Heart right ventricle (tissue), 16 donors: ENCODE measurements at places on chromosomes 11 and 22. TPM values are rescaled to one million over a fixed set of nuclear protein-coding genes. Genes with fewer than 3 reads are reported as not detected.

DDI1 gene
- polyA plus RNA-seq = not detected

GGT1 gene
- 0.94 TPM for polyA plus RNA-seq

RBMXL2 gene
- polyA plus RNA-seq = not detected

- DNase-seq = no peak
These were observed 26.8 kb downstream of the CLDN25 start for GRCh38 chr11:113806406-113806805.

- DNase-seq = no peak
These were observed 74.7 kb downstream of the ADAMTS15 start for GRCh38 chr11:130523166-130523565.

DNA sequence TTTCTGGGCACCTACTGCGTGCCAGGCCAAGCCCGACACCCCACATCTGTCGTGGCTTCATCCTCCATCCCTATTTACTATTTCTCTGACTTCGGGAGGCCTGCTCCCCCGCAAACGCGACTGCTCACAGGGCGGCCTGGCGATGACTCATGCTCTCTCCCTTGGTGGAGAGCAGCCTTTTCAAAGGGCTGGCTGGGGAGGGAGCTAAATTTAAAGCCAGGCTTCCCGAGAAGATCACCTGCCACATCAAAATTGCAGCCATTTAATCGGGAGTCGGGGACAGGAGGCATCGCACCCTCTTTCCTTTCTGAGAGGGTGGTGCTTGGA, 24.9 kb upstream of the SHISAL1 start:
- peak; percentile 36 for DNase-seq

DNA sequence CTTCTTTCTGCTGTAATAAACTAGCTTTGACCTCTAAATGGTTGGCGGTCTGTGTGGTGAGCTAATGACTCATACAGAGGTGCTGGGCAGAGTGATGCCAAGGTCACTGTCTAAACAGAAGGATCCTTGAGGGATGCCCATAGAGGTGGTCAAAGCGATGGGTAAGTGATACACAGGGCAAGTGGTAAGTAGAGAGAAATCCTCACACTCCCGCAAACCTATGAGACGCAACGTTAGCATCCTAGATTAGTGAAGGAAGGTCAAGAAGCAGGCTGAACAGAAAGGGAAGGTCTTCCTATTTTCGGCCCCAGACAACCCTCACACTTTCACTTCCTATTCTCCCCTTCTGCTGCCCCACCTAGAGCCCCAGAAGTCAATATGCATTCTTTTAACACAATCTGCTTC, 65.6 kb upstream of the SESN3 start:
- no peak for DNase-seq

DNA sequence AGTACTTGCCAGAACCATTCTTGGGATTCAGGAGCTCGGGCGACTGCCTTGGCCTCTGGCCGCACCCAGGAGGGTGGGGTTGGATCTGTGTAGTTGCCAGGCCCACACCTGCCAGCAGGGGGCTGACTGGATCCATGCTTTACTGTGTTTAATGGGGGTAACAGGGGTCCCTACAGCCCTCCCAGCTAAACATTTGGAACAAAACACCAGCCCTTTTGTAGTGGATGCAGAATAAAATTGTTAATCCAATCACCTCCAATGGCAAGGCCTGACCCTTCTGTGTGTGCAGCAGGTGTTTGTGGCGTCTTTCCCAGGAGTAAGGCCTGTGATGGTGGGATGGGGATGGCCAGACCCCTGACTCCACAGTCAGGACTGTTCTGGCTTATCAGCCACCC, 22.5 kb downstream of the SUN2 start:
- DNase-seq = peak; percentile 57

DNA sequence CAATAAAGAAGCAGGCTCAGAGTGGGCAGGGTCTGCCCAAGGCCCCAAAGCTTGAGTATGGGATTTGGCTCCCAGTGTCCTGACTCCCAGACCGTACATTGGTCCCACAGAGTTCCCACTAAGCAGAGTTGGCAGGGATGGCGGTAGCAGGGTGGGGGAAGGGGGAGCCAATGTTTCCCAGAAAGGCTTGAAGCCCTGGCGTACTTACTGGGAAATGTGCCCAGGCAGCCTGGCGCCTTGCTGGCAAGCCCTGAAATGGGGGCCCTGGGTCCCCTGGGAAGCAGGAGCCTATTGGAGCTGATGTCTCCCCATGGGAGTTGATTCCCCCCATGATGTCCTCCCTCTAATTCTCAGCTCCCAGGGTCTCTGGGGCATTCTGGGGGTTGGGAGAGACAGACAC, 9.3 kb downstream of the ARHGEF17 start:
- DNase-seq = peak; percentile 86

- no peak for DNase-seq
These were observed 209.5 kb downstream of the CASP12 start for GRCh38 chr11:104688731-104689130.
